ENCODE measurements at places on chromosomes 1 and 21.
A peak's percentile ranks its signal among the peaks of the same experiment; 100 is the strongest.

GRCh38 chr21:42257091-42257765, 38.3 kb downstream of the ABCG1 start:
- no peak for DNase-seq

GRCh38 chr1:117433943-117434342, 66.7 kb downstream of the MAN1A2 start:
- no peak for DNase-seq

- no peak for DNase-seq
Observed at GRCh38 chr1:38123356-38124135, 77.0 kb upstream of the POU3F1 start.

- no peak for DNase-seq
Observed at GRCh38 chr21:31107176-31107785, 69.0 kb upstream of the KRTAP19-8 start.

DNA sequence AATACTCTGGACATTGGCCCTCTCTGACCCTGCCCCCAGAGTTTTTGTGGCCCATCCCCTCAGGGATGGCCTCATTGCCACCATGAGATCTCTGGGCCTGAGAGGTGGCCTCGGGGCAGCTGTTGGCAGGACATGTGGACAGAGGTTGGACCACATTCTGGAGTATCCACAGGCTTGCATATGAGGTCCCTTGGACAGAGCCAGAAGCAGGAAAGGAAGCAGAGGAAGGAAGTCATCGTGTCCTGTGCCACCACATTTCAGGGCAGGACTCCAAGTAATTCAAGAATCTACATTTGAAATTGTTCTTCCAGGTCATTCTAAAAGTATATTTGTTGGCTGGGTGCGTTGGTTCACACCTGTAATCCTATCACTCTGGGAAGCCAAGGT, 95.9 kb upstream of the PPP2R5A start:
- DNase-seq, result no peak

GRCh38 chr1:19662313-19662712, 2.4 kb upstream of the HTR6 start:
- no peak for DNase-seq

DNA sequence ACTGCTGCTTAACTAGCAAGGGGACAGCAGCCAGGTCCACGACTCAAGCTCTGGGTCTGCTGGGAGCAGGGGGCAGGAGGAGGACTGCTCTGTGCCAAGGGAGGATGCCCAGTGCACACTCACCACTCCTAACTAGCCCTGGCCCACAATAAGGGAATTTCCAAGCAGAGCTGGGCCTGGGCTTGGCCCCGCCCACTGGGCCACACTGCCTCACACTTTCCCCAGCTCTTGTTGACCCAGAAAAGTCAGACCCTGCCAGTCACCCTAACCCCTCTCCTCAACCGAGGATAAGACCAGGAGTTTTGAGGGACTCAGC, 18.7 kb downstream of the SLC9A1 start:
- DNase-seq, result peak; percentile 39

DNA sequence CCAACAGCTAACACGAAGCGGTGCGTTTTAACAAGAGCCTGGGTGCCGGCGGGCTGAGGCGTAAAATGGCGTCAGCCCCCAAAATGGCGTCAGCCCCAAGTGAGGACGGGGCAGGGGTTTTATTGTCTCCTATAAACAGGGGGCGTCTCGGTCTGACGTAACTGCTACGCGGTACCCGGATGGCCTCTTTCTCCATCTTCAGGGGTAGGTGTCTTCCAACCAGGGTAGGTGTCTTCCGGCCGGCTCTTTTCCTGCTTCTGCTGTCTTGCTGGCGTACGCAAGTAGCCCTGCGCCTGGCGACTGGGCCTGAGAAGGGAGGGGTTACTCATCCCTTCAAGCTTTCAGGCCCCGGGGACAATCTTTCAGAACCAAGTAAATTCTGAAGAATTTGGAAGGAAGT, 45.3 kb downstream of the LGR6 start:
- DNase-seq, result no peak

GRCh38 chr1:79903321-79903720, 896.8 kb upstream of the ADGRL4 start:
- no peak for DNase-seq

DNA sequence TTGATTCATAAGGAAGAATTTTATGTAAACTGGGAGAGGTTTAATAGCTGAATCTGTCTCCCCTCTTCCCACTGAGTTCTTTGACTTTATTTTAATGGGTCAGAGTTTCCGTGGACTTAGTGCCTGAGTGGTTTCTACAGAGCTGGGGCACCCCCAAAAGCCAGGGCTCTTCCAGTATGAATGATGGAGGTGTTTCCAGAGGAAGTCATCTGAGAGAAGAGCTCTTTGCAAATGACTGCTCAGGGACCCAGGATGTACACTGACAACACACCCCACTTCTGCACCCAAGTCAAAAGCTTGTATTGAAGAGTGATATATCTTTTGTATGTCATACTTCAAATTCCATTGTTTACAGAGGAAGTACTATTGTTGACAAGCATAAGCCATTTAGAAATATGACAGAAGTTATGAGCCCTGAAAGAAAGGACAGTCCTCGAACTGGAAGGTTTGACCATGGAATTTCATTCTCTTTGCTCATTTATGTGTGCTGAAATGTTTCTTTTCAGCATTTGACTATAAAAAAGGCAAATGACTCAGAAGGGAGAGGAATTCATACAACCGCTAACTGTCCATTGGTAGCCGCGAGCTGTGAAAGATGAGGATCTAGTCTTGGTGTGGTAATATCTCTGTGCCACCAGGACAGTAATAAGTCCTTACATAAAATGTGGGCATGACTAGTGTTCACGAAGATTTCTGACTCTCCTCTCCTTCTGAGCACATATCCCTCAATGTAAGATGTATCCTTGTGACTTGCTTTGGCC, 25.4 kb upstream of the LMX1A start:
- no peak for DNase-seq

DNA sequence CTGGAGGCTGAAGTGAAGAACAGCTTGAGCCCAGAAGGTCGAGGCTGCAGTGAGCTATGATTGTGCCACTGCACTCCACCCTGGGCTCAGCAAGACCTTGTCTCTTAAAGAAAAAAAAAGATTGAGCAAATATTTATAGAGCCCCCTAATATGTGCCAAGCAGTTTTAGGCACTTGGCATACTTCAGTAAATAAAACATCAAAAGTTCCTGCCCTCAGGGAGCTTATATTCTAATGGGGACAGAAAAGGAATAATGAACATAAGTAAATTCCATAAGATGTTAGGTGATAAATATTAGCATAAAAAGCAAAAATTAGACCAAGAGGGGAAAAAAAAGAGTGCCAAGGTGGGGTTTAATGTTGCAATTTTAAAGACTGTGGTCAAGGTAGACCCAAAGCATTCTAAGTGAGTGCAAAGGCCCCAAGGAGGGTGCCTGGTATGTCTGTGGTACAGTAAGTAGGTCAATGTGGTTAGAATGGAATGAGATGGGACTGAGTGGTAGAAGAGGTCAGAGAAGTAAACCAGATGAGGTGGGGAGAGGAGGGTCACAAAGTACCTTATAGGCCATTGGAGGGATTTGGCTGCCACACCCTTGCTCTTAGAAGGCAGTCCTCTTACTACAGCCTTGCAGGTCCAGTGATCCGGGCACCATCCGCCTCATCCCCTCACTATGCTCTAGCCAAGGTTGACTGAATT, 2.2 kb upstream of the TOE1 start:
- DNase-seq, result no peak

DNA sequence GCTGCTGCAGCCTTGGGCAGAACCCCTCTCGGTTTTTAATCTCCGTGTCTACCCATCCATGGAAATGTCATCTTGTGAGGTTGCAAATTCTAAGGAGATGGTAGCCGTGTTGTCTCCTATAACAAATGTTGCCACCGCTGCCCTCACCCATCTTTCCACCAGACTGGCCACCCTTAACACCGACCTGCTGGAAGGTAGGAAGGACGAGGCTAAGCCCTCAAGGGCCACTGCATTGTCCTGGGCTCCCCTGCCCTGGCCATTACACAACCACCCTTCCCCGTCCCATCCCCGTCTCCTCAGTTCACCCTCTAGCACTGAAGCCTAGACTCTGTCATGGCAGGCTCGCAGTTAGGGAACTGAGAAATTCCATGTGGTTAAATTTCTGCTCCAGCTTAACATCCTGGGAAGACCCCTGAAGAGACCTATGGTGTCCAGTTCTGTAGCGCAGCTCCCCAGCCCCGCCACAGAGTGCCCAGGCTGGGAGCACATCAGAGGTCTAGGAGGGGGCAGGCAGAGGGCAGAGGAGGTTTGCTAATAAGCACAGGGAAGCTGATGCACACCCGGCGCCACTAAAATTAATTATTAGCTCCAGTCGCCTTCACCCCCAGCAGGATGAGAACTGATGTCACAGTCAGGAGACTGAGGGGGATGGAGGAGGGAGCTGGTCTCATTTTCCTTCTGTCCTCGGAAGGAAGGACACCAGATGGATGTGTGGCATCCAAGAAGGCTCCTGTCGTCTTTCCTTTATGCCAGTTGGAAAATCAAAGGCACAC, 38.3 kb downstream of the STUM start:
- DNase-seq, result no peak

- no peak for DNase-seq
Observed at GRCh38 chr1:30822966-30823581, 65.5 kb upstream of the LAPTM5 start.

- DNase-seq, result no peak
Observed at GRCh38 chr21:25571726-25572121, 35.6 kb downstream of the MRPL39 start.

- DNase-seq, result no peak
Observed at GRCh38 chr1:232986527-232986922, 36.1 kb downstream of the NTPCR start.

DNA sequence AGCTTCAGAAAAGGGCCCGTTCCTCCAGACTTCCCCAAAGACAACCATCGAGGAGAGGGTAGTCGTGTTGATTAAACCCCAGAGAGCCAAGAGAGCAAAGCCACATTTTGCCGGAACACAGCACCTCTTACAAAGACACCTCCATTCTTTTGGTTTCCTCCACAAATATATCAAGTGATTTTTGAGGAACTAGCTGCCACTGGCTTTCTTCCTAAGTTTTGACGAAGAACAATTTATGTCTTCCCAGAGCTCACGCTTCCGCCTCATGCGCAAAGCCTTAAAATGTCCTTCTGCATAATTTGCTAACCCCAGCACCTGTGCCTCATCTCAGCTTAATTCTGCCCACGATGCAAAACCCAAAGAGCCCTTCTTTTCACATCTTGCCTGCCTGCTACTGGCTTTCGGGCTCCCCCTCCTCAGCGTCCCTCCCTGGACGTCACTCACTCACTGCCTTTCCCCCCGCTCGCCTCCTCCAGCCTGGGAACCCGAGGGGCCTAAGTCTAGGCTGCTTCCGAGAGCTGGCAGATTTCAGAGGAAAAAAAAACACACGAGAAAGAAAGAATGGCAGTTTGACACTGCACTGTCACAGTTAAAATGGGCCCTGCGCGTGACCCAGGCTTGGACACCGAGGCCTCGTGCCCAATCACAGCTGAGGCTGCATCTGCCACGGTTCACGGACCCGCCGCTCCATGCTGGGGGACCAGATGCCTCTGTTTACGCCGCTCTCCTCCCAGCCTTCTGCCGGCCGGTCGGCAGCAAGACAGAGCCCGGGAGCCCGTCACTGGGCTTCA, 77.6 kb upstream of the IFNAR2 start:
- DNase-seq, result no peak

GRCh38 chr1:81974222-81974841, 173.6 kb downstream of the ADGRL2 start:
- no peak for DNase-seq

GRCh38 chr1:149888999-149889289, 10.4 kb upstream of the BOLA1 start:
- DNase-seq, result no peak

GRCh38 chr1:59263111-59263510, 33.8 kb upstream of the FGGY start:
- DNase-seq, result no peak

DNA sequence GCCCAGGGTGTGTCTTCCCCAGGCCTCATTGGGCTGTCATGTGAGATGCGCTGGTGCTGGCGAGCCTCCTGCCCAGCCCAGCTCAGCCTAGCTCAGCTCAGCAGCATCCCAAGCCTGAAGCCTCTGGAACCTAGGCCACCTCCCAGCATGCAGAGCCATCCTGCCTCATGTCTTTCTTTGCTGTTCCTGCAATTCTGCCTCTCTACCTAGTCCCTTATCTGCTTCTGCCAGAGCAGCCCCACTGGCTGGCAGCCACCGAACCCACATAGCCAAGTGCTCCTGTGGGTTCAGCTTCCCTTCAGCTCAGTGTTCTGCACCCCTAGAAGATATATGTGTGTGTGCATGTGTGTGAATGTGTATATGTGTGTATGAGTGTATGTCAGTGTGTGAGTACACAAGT, 291.5 kb upstream of the VAMP3 start:
- DNase-seq, result no peak

DNA sequence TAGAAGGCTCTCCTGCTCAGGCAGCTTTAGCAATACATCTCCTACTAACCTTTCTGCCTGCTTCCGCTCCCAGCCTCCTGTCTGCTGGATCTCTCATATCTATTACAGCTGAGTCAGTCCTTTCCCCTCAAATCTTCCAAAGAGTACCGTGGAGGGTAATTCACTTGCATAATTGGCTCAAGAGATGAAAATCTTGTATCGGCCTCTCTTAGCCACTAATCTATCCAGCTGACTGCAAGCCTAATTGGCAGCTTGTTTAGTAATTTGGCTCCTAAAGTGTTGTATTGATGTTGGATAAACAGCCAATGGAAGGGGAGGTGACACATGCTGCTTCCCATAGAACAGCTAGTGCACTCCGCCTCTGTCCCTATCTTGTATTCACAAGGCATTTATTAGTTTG, 195.7 kb downstream of the GPATCH2 start:
- no peak for DNase-seq

GRCh38 chr1:240909701-240910457, 297.9 kb upstream of the GREM2 start:
- no peak for DNase-seq

DNA sequence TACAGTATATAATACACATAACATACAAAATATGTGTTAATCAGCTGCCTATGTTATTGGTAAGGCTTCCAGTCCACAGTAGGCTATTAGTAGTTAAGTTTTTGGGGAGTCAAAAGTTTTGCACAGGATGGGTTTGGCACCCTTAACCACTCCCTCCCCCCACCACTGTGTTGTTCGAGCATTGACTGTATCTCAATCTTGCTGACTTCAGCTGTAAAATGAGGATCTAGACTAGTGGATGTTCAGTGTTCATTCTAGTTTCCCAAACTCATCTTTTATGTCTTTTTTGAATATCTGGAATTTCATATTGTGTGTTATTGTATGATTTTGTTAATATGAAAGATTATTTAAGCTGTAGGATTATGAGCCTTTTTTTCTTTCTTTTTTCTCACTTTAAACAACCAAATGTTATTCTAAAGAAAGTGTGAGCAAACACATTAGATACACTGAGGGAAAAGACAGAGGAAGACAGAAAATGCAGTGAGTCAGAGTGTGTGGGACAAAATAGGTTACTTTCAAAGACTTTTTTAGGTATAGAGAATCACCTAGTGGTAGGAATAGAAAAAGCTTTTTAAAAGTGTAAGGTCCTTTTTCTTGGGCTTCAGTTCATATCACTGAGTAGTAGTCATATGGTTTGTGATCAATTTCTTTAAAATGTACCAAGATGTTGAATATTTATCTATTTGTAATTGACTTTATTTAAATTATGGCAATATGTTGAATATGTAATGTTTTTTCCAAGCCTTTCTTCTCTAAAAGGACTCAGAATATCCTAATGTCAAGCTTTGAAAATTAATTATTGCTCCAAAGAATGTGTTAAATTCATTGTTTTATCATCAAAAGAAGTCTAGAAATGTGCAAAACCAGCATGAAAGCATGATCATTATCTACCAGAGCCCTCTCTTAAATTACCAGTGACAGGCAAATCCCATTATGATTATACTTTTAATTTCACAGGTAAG, 17.9 kb upstream of the CENPF start:
- no peak for DNase-seq

All from activated CD4-positive, alpha-beta T cell treated with anti-CD3 and anti-CD28 coated beads, Interleukin-2, amount 50 U/mL, for 48 hours (primary cell).